ENCODE measurements at places on chromosomes 5 and 9.

GRCh38 chr5:113487416-113487780, 855 bp downstream of the MCC start:
- peak; percentile 15 for DNase-seq

GRCh38 chr9:90022474-90022873, 417.7 kb downstream of the GADD45G start:
- DNase-seq, result no peak

GRCh38 chr9:4865681-4866080, 72.9 kb downstream of the RCL1 start:
- no peak for DNase-seq

- peak; percentile 40 for DNase-seq
These were observed 35.5 kb downstream of the BICD2 start for GRCh38 chr9:92728831-92729734.

DNA sequence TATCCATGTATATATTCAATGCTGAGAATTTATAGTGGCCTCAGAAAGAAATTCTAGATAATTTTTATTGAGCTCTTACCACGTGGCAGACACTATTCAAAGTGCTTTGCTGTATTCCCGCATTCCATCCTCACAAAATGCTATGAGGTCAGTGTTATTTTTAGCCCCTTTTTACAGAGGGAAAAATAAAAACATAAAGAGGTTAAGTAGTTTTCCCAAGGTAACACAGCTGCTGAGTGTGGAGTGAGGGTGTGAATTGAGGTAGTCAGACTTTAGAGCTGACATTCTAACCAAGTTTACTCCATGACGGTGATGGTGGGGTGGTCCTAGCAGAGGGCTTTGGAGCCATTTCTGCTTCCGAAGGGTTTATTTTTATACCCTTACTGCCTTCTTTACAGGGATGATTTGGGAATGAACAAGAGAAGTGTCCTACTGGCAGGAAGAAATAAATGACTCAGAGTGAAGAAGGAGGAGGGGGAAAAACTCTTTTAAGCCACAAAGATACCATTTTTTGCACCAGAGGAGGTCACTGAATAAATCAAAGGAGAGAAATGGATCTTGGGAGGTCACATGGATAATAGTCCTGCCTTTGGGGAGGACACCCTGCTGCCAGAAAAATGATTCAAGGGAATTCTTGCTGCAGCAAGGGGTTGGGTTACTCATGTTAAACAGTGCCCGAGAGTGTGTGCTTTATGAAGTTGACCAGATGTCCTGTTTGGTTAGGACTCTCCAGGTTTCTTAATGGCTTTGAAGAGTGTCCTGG, 76.1 kb downstream of the HMHB1 start:
- peak; percentile 56 for DNase-seq

DNA sequence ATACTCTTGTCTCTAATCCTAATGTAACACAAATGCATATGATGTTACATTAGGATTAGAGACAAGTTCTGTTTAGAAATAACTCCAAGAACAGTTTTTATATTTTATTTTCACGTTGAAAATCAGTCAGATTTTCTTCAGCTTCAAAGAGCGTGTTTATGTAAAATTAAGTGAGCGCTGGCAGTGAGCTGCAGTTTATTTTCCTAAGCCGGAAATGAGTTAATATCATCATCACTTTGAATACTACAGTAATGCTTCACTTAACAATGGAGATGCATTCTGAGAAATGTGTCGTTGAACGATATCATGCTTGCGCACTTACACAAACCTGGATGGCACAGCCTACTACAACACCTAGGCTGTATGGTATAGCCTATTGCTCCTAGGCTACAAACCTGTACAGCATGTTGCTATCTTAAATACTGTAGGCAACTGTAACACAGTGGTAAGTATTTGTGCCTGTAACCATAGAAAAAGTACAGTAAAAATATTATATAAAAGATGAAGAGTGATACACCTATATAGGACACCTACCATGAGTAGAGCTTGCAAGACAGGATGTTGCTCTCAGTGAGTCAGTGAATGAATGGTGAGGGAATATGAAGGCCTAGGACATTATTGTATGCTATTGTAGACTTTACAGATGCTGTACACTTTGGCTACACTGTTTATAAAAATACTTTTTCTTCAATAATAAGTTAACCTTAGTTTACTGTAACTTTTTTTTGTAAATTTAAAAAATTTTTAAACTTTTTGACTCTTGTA, 65.9 kb upstream of the C5orf46 start:
- DNase-seq, result no peak

DNA sequence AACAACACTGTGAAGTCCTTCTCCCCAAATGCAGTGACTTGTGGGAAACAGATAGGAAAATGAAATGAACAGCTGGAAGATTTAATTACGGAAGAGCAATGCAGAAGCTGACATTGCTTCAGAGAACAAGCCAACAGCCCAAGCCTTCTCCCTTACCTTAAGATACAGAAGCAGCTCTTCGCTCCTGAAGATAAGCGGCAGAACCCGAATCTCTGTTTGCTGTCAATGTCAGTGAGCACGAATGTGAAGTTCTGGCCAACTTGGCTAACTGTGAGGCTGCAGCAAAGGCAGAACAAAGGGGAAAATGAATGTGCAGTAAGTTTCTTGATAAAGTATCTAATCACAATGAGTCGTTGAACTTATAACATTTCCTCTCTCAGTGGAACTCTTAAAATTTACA, 172.4 kb downstream of the DENND1A start:
- no peak for DNase-seq

DNA sequence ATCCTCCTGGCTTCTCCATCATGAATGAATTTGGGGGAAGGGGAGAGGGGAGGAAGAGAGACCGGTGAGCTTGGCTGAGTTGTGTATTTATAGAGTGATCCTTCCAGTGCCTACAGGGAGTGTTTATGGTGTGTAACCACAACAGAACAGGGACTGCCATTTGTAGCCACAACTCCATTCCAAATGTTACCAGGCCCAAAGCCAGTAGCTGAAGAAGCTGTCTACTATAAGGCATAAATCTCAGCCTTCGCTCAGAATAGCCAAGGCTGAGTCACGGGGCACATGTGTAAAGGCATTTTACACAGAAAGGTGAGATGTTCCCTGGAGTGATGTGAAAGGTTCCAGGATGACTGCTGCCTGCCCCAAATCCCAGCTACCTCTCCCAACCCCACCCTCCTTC, 2.5 kb downstream of the TMEM252 start:
- no peak for DNase-seq

- no peak for DNase-seq
These were observed 62.6 kb downstream of the CFAP77 start for GRCh38 chr9:132472599-132472998.

GRCh38 chr5:94748212-94748611, 129.7 kb downstream of the SLF1 start:
- DNase-seq, result no peak

DNA sequence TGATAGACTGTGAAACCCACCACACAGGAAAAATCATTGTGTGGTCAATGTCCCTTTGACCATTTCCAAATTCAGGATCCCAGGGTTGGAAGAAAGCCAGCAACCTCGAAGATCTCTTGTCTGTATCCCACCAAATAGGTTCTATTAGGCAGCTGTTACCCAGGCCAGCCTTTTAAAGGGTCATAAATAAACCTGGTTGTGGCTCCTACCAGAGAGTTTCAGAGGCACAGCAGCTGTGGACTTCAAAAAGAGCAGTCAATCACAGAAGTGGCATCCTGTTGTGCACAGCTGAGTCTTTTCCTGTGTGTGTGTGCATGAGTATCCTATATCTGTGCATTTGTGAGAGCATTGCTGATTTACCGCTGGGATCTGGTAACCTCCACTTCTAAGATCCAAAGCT, 23.7 kb upstream of the OR2S2 start:
- no peak for DNase-seq

DNA sequence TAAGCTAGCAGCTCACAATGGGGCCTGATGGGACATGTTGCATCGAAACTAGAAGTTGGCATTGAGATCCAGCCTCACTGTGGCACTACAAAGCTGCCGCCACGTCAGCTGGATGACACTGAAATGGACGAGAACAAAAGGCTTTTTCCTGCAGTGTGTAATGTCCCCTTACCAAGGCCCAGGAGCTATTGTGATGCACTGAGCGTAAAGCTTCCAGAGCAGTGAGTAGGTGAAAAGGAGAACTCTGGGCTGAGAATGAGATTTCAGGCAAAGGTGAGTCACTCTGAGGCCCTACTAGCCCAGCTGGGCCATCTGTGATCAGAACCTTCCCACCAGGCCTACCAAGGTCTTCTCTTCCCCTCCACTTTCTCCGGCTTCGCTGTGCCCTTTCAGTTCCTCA, 528.1 kb upstream of the KLF4 start:
- no peak for DNase-seq

DNA sequence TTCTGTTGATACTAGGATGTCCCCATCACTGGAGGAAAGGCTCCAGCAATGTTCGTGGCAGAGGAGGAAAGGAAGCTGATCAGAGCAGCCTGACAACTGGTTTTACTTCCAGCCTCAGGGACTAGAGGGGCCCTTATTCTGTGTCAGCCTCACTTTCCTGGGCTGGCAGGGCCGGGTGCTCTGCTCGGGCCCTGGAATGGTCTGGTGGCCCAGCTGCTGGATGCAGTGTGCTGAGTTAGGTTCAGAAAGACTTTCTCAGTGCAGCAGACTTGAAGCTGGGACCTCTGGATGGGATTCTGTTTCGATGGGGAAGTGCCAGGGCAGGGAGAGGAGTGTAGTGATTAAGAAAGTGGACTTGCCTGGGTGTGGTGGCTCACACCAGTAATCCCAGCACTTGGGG, 81.0 kb downstream of the MACROH2A1 start:
- DNase-seq, result no peak

DNA sequence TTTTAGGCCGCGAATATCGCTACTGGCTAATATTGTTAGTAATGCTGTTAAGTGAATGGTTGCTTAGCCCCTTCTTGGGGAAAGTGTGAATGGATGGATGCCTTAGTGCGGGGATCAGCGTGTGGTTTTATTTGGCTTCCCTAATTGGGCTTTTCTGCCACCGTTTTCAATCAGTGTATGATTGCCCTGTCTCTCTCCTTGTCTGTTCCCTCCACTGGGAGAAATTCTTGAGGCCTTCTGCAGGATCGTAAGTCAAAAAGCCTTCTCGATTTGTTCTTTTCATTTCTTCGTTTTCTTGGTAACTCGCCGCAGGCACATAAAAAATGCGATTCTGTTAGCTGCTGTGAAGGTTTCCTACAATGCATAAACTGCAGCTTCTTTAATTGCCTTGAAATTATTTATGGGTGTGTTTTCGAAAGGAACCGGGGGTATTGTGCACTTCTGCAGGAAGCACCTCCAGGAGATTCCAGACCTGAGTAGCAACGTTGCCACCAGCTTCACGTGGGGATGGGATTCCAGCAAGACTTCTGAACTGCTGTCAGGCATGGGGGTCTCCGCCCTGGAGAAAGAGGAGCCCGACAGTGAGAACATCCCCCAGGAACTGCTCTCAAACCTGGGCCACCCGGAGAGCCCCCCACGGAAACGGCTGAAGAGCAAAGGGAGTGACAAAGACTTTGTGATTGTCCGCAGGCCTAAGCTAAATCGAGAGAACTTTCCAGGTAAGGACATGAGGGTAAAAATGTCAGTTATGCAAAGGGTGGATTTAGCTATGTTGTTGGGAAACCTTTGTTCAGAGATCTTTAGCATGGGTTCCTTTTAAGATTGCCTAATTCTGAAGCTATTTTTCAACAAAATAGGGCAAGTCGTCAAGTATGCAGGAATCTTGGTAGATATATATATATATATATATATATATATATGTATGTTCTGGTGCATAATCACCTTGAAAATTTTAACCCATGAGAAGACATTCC, 700 bp downstream of the SKP2 start:
- DNase-seq, result peak; percentile 36

- DNase-seq, result no peak
These were observed 121.5 kb downstream of the YTHDC2 start for GRCh38 chr5:113634957-113635356.

DNA sequence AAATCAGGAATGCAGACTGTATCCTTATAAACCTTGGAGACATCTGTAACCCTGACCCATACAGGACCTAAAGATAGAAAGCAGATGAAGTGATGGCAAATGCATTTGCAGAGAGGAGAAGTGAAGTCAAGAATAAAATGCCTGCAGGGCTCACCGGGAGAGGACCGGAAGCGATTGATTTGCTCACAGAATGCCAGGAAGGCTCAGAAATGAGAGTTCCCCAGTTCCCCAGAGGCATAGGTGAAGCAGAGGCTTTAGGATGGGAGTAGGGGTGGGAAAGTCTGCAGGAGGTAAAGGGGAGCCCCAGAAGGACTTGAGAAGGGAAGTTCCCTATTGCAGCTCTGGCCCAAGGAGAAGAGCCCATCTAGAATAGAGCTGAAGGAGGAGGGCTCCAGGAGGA, 63.9 kb upstream of the TNFAIP8 start:
- no peak for DNase-seq

- no peak for DNase-seq
These were observed 1313.0 kb downstream of the MAT2B start for GRCh38 chr5:164818445-164818844.

DNA sequence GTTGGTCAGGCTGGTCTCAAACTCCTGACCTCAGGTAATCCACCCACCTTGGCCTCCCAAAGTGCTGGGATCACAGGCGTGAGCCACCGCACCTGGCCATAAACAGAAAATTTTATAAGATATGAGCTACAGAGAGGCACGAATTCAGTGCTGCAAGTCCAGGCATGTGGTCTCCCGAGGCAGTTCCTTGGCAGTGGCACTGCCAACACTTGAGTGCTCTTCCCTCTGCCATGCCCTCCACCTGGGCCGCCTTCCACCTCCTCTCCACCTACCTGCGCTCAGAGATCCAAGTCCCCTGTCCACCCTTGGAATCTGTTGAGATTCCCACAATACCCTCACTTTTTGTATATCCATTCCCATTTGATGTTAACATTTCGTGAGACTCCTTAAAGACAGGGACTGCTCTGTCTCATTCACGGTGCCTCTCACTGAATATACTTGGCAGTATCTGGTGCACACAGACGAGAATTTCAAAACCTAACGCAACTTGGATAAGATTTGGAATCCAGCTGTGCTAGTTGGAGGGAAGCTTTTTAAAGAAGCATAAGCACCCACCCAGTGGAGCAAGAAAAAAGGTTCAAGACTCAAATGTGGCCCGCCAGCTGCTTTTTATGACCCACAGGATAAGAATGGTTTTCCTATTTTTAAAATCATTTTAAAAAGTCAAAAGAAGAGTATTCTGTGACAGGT, 68.3 kb downstream of the DCP2 start:
- no peak for DNase-seq

DNA sequence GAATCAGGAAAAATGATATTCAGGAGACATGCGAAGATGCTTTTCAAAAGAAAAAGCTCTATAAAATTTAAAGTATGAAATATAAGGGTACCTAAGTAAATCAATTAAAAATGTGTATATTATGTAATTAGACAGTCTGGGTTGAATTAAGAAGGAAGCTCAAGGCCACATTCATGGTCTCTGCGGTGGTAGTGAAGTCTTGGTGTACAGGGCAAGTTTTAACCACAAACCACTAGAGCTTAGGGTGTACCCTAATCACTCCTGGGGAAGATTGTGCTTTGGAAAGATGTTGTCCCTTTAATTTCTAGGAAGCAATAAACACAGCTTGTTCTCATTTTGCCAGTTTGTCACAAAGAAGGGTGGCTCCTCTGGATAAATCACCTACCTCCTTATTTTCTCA, 287.2 kb upstream of the ZNF608 start:
- no peak for DNase-seq

Measured in ELR (cell line).